ENCODE measurements at places on chromosomes 1 and 21. TPM values are rescaled to one million over a fixed set of nuclear protein-coding genes. Genes with fewer than 3 reads are reported as not detected.

- DNase-seq = no peak
These were observed 186.4 kb downstream of the ZBTB18 start for GRCh38 chr1:244237445-244237844.

- no peak for DNase-seq
These were observed 375.4 kb downstream of the NUF2 start for GRCh38 chr1:163697137-163697536.

DNA sequence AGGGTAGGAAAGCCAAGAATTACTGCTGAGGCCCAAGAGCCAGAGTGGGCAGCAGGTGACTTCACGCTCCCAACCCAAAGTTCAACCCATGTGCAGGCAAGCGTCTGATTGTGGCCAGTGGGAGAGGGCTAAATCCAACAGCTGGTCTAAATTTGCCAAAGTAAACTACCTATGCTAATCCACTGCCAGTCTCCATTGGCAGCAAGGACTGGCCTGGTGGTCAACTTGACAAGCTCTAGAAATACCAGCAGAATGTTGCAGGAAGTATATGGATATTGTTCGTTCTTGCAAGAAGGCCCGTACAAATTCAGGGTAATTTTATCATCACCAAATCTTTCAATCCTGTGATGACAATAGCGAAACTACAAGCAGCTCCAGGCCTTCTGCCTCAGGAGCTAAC, 1.5 kb downstream of the TMEM63A start:
- no peak for DNase-seq

The AMY2A gene
- total RNA-seq = not detected

DNA sequence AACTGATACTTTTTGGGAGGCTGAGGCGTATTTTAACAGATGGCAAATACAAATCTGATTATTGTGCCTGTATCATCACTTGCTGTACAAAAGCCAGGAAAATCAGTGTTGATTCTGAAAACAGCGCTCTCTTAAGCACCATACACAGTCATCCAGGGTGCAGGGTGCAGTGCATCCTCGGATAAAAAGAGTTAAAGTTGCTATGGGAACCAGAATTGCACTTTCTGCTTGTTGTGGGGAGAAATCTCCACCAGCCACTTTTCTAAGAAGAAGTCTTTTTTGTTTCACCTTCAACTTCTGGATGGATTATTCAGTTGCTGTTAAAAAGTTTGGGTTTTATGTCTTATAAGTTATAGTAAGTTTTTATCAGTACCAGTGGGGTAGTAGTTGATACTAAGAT, 3.8 kb downstream of the LAMC1 start:
- DNase-seq = no peak

All from natural killer cell treated with Interleukin-12 subunit alpha and Interleukin-12 subunit beta and Interleukin-15 and Interleukin-18, amount 100 ng/mL, for 72 hours (primary cell).